Stomach (tissue), 19 donors: ENCODE measurements at places on chromosomes 4 and X. TPM values are rescaled to one million over a fixed set of nuclear protein-coding genes. Genes with fewer than 3 reads are reported as not detected.

TLR6 gene
- 4.3 TPM for total RNA-seq

DNA sequence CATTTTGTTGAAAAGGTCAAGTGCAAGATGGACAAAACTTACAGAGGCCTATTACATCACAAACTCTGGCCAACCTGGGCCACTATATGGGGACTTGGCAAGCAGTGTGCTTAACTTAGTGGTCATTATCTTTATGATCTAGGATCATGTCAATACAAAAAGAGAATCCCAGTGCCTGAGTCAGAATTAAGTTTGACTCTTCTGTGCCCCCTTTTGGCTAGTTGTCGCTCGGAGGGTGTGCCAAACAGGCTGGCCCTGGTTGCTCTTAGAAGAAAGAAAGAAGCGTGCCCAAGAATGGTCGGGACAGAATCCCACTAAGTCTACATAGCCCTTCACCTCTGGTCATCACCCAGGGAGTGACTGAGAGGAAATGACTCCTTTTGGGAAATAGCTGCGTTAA lies 100.1 kb downstream of the EIF4E start:
- DNase-seq, result no peak

PTPN13 gene
- 13.5 TPM for total RNA-seq

GRCh38 chr4:52202931-52203330 lies 151.8 kb downstream of the SPATA18 start:
- no peak for DNase-seq
